ENCODE measurements at places on chromosomes 12 and 14.

DNA sequence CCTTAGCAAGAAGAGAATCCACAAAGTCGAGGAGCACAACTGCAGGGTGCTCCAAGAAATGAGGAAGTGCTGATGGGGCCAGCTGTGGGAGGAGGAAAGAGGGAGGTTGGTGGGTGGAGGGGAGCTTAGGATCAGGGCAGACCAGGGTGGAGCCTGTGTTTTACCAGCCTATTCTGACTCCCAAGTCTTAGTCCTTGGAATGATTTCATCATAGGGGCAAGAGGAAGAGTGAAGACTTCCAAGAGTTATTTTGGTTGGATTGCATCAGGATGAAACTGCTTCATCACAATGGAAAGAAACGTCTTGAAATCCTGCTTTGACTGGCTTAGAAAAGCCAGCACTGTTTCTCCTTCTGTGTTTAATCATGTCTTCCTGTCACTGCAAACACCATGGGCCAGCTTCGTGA, 194.0 kb downstream of the DPF3 start:
- DNase-seq, result no peak

- DNase-seq, result no peak
Observed at GRCh38 chr12:91142221-91142631, 30.9 kb upstream of the LUM start.

- no peak for DNase-seq
Observed at GRCh38 chr12:9065607-9065856, 50.2 kb downstream of the A2M start.

GRCh38 chr12:91274916-91275315, 92.3 kb upstream of the DCN start:
- no peak for DNase-seq

GRCh38 chr12:105330931-105331804, 677 bp downstream of the C12orf75 start:
- DNase-seq, result peak; percentile 34
